ENCODE measurements at places on chromosomes 3 and 15.

GRCh38 chr3:122312826-122313225 lies 12.2 kb upstream of the CSTA start:
- no peak for DNase-seq
- H3K27me3 ChIP-seq, result peaks cover 7% of the 10 kb centered on the region
- no peak overlapping the region for H3K4me3 ChIP-seq
- no peaks in the 10 kb centered on the region for H3K36me3 ChIP-seq

GRCh38 chr3:69368129-69368741 lies 17.7 kb downstream of the FRMD4B start:
- no peaks in the 10 kb centered on the region for H3K27me3 ChIP-seq
- no peak for DNase-seq
- H3K4me1 ChIP-seq, result peaks cover 5% of the 10 kb centered on the region

DNA sequence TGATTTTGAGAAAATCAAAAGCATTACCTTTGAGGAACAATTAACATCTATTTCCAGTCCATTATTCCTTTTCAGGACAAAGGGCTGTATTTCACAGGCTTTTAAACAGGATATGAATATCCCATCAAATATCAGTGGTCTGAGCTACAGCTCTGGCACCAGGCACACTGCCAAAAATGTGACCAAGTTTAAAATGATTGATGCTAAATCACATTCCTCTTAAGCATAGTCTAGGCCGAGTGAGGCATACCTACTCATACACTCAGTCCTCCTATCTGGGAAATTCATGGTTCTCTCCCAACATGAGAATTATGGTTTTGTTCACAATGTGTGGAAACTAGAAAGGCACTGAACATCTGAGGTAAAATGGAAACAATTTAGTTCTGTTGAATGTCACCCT lies 683.5 kb downstream of the TUSC7 start:
- H3K27ac ChIP-seq, result no peak overlapping the region
- no peaks in the 10 kb centered on the region for H3K27me3 ChIP-seq

GRCh38 chr15:74062236-74062635 lies 20.1 kb downstream of the GOLGA6A start:
- no peaks in the 10 kb centered on the region for H3K36me3 ChIP-seq
- peaks cover 37% of the 10 kb centered on the region for H3K27me3 ChIP-seq
- no peak for DNase-seq
- no peak overlapping the region for H3K27ac ChIP-seq
- H3K4me3 ChIP-seq, result no peak overlapping the region

GRCh38 chr3:148178503-148178902 lies 519.2 kb upstream of the AGTR1 start:
- no peaks in the 10 kb centered on the region for H3K27me3 ChIP-seq
- H3K4me3 ChIP-seq, result no peak overlapping the region
- DNase-seq, result no peak
- H3K36me3 ChIP-seq, result no peaks in the 10 kb centered on the region
- H3K27ac ChIP-seq, result peak overlapping the region; percentile 73

- no peaks in the 10 kb centered on the region for H3K27me3 ChIP-seq
- H3K4me1 ChIP-seq, result no peaks in the 10 kb centered on the region
- DNase-seq, result no peak
- no peaks in the 10 kb centered on the region for H3K36me3 ChIP-seq
Measured at GRCh38 chr3:118938183-118938961, 96.3 kb downstream of the IGSF11 start.

DNA sequence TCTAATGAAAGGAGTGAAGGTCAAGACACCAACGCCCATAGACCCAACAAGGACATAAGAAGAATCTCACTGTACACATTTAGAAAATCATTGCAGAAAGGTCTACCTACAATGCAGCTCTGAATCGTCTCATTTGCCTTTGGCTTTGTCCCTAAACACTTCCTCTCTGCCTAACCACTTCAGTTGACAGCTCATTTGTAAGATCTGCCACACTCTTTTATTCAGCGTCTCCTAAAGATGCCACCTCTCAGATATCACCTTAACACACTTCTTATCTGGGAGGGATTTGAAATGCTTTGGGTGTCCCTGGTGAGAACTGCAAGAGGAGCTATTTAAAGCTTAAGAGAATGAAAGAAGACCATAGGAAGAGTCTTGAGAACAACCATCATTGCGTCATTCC lies 38.7 kb downstream of the RAB27A start:
- H3K36me3 ChIP-seq, result no peaks in the 10 kb centered on the region
- H3K4me3 ChIP-seq, result no peak overlapping the region
- no peak for DNase-seq
- no peak overlapping the region for H3K27ac ChIP-seq
- H3K4me1 ChIP-seq, result peaks cover 4% of the 10 kb centered on the region

GRCh38 chr3:147297761-147298350 lies 108.5 kb downstream of the ZIC4 start:
- DNase-seq, result no peak
- H3K4me1 ChIP-seq, result no peaks in the 10 kb centered on the region
- H3K27me3 ChIP-seq, result no peaks in the 10 kb centered on the region
- no peak overlapping the region for H3K4me3 ChIP-seq

- H3K27me3 ChIP-seq, result no peaks in the 10 kb centered on the region
- H3K4me1 ChIP-seq, result no peaks in the 10 kb centered on the region
- no peak overlapping the region for H3K27ac ChIP-seq
- no peak for DNase-seq
- H3K36me3 ChIP-seq, result peaks cover 40% of the 10 kb centered on the region
Measured at GRCh38 chr3:25603703-25604102, 61.0 kb downstream of the TOP2B start.

- H3K27ac ChIP-seq, result no peak overlapping the region
- no peak for DNase-seq
- peaks cover 56% of the 10 kb centered on the region for H3K27me3 ChIP-seq
- H3K36me3 ChIP-seq, result no peaks in the 10 kb centered on the region
Measured at GRCh38 chr15:89498574-89498906, 2.2 kb upstream of the RHCG start.

- peak; percentile 77 for DNase-seq
- H3K4me3 ChIP-seq, result no peak overlapping the region
- H3K4me1 ChIP-seq, result peaks cover 2% of the 10 kb centered on the region
- no peaks in the 10 kb centered on the region for H3K36me3 ChIP-seq
- H3K27me3 ChIP-seq, result peaks cover 26% of the 10 kb centered on the region
Measured at GRCh38 chr15:61834076-61834697, 226.1 kb downstream of the VPS13C start.

DNA sequence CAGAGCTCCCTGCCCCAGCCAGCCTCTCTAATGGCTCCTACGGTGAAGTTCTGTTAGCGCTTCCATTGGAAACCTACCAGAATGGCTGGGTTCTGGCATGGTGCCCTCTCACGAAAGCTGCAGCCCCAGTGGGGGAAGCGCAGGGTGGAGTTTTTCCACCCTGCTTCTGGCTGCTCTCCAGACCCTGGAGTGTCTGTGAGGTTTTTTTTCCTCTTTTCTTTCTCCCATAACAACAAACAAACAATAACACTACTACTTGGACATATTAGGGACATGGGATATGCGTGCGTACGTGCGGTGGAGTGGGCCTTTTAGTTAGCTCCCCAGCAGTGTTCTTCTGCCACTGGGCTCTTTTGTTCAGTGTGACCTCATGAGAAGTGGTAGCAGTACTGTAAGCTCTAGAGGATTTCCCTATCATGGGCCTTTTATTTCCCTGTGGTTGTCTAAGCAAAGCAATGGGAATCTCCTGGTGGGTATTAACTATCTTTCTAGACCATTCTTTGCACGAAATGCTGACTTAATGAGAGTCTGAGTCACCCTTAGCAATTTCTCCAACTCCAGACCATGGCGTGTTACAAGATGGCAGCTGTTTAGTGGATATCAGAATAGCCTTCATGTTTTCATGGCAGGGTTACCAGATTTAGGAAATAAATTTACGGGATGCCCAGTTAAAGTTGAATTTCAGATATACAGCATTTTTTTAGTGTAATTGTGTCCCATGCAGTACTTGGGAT lies 161.9 kb downstream of the FNDC3B start:
- peaks cover 14% of the 10 kb centered on the region for H3K36me3 ChIP-seq
- H3K4me1 ChIP-seq, result peaks cover 51% of the 10 kb centered on the region
- H3K4me3 ChIP-seq, result no peak overlapping the region
- H3K27me3 ChIP-seq, result no peaks in the 10 kb centered on the region
- peak overlapping the region; percentile 74 for H3K27ac ChIP-seq

- DNase-seq, result no peak
- peaks cover 5% of the 10 kb centered on the region for H3K4me1 ChIP-seq
- H3K27me3 ChIP-seq, result no peaks in the 10 kb centered on the region
- H3K27ac ChIP-seq, result no peak overlapping the region
Measured at GRCh38 chr3:179791793-179792192, 139.0 kb downstream of the USP13 start.

GRCh38 chr15:97115761-97116070 lies 785.2 kb downstream of the NR2F2 start:
- H3K36me3 ChIP-seq, result no peaks in the 10 kb centered on the region
- no peak for DNase-seq
- H3K4me1 ChIP-seq, result peaks cover 3% of the 10 kb centered on the region
- H3K4me3 ChIP-seq, result no peak overlapping the region

GRCh38 chr3:100072326-100073048 lies 41.8 kb downstream of the FILIP1L start:
- H3K4me3 ChIP-seq, result no peak overlapping the region
- no peak for DNase-seq
- no peaks in the 10 kb centered on the region for H3K27me3 ChIP-seq
- no peaks in the 10 kb centered on the region for H3K36me3 ChIP-seq
- no peak overlapping the region for H3K27ac ChIP-seq

GRCh38 chr3:12588039-12589009 lies 31.4 kb downstream of the MKRN2 start:
- H3K27ac ChIP-seq, result peak overlapping the region; percentile 36
- no peak overlapping the region for H3K4me3 ChIP-seq
- no peaks in the 10 kb centered on the region for H3K4me1 ChIP-seq
- no peak for DNase-seq
- no peaks in the 10 kb centered on the region for H3K27me3 ChIP-seq

DNA sequence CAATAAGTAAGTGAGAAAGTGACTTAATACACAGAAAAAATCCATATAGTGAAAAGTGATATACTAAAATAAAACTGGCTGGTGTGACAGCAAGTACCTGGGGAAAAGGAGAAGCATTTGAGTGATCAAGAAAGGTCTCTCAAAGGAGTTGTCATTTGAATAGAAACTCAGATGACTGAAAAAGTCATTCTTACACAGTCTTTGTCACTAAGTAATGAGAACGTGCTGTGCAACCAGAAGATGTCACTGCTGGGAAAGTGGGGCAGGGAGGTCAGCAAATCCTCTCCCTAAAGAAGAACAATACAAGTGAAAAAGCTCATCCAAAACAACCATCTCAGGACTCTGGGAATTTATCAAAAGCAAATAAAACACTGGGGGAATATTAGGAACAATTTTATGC lies 317.5 kb upstream of the TRIM42 start:
- no peak overlapping the region for H3K4me3 ChIP-seq
- no peaks in the 10 kb centered on the region for H3K27me3 ChIP-seq
- no peak for DNase-seq
- no peaks in the 10 kb centered on the region for H3K36me3 ChIP-seq
- no peak overlapping the region for H3K27ac ChIP-seq

GRCh38 chr3:144011251-144011799 lies 39.7 kb downstream of the DIPK2A start:
- DNase-seq, result no peak
- no peak overlapping the region for H3K27ac ChIP-seq
- no peaks in the 10 kb centered on the region for H3K36me3 ChIP-seq
- H3K27me3 ChIP-seq, result no peaks in the 10 kb centered on the region
- no peak overlapping the region for H3K4me3 ChIP-seq

DNA sequence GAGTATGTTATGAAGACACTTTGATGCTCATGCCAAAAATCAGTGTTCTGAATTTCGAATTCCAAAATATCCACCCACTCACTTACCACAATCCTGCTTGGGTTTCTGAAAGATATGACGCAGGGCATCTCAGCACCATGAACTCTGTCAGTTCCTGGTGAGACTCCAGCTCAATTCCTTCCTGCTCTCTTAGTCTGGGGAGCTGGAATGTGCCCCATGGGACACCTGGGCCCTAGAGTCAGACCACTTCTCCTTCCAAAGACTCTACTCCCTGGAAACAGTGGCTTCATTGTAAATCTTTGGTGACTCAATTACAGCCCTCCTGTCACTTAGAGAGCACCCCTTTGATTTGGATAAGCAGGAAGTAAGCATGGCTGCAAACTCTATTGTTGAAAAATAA lies 50.5 kb downstream of the CD86 start:
- no peaks in the 10 kb centered on the region for H3K36me3 ChIP-seq
- no peak for DNase-seq
- no peak overlapping the region for H3K4me3 ChIP-seq
- H3K27me3 ChIP-seq, result no peaks in the 10 kb centered on the region
- H3K4me1 ChIP-seq, result no peaks in the 10 kb centered on the region

GRCh38 chr3:113079218-113079961 lies 88.6 kb downstream of the GTPBP8 start:
- no peak for DNase-seq
- no peaks in the 10 kb centered on the region for H3K36me3 ChIP-seq

GRCh38 chr3:156150434-156151066 lies 30.2 kb downstream of the KCNAB1 start:
- peaks cover 2% of the 10 kb centered on the region for H3K36me3 ChIP-seq
- DNase-seq, result no peak
- H3K27ac ChIP-seq, result no peak overlapping the region

DNA sequence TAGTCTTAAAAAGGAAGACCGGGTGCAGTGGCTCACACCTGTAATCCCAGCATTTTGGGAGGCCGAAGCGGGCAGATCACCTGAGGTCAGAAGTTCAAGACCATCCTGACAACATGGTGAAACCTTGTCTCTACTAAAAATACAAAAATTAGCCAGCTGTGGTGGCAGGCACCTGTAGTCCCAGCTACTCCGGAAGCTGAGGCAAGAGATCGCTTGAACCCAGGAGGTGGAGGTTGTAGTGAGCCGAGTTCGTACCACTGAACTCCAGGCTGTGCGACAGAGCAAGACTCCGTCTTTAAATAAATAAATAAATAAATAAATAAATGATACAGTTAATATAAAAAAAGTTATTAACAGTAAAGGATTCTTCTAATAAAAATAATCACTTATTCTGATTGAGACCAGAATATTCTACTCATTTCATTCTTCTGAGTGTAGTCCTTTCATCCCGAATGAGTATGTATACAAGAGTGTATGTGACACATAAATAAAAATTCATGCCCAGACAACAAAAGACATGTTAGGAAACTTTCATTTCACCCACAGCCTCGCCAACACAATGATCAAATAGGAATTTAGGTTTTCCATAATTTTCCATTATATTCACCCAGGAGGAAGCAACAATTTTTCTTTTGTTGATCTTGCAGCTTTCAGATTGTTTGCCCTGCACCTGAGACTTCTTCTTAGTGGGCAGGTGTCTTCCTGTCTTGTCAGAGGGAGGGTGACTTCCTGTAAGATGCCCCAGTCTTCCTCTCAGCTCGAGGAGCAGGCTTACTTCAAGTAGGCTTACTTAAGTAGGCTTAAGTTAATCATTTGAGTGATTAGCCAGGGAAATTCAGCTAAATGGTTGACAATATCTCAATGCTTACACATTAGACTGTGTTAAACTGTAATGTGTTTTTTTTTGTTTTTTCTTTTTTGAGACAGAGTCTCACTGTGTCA lies 7.8 kb upstream of the NUP210 start:
- no peak overlapping the region for H3K27ac ChIP-seq
- H3K27me3 ChIP-seq, result no peaks in the 10 kb centered on the region
- no peaks in the 10 kb centered on the region for H3K36me3 ChIP-seq
- no peaks in the 10 kb centered on the region for H3K4me1 ChIP-seq
- no peak for DNase-seq

GRCh38 chr3:112604536-112604935 lies 36.4 kb downstream of the CCDC80 start:
- no peaks in the 10 kb centered on the region for H3K4me1 ChIP-seq
- no peak overlapping the region for H3K27ac ChIP-seq
- no peaks in the 10 kb centered on the region for H3K27me3 ChIP-seq
- DNase-seq, result no peak
